ENCODE measurements at places on chromosomes 16 and 17.
A peak's percentile ranks its signal among the peaks of the same experiment; 100 is the strongest.

DNA sequence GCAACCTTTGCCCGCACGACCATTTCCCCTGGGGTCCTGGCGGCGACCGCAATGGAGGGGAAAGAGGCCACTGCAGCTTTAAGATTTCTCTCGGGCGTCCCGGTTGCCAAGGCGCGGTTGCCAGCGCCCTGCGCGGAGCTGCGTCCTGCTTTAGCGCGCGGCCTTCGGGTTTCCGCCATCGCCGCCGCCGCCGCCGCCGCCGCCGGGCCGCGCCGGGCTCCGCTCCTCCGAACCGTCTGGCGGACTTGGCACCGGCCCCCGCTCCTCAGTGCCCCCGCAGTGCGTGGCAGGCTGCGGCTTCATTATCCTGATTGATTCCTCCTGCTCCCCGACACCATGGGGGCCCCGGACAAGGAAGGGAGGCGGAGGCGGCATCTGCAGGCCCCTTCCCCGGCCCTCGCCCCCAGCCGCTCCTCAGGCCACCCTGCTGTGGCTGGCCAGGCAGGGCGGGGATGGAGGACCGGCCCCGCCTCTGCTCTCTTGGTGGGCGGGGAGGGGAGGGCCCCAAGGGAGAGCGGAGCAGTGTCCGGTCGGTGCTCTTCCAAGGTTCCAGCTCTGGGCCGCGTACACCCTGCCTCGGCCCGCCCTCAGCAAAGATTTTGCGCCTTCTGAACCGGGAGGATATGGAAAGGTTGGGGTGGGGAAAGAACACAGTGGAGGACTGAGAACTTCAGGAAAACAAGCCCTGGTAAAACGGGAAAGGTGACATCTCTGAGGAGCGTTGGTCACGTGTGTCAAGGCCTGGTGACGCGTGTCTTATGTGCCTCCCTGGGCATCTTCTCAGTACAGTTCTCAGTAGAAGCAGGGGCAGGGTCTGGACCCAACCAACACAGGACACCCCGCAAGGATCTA, 34.0 kb downstream of the NEUROD2 start:
- no peak for DNase-seq

DNA sequence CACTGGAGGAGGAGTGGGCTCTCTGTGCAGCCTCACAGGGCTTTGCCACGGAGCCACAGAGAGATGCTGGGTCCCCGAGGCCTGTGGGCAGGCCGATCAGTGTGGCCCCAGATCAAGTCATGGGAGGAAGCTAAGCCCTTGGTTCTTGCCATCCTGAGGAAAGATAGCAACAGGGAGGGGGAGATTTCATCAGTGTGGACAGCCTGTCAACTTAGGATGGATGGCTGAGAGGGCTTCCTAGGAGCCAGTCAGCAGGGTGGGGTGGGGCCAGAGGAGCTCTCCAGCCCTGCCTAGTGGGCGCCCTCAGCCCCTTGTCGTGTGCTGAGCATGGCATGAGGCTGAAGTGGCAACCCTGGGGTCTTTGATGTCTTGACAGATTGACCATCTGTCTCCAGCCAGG, 3.9 kb downstream of the NXPH3 start:
- DNase-seq, result no peak

DNA sequence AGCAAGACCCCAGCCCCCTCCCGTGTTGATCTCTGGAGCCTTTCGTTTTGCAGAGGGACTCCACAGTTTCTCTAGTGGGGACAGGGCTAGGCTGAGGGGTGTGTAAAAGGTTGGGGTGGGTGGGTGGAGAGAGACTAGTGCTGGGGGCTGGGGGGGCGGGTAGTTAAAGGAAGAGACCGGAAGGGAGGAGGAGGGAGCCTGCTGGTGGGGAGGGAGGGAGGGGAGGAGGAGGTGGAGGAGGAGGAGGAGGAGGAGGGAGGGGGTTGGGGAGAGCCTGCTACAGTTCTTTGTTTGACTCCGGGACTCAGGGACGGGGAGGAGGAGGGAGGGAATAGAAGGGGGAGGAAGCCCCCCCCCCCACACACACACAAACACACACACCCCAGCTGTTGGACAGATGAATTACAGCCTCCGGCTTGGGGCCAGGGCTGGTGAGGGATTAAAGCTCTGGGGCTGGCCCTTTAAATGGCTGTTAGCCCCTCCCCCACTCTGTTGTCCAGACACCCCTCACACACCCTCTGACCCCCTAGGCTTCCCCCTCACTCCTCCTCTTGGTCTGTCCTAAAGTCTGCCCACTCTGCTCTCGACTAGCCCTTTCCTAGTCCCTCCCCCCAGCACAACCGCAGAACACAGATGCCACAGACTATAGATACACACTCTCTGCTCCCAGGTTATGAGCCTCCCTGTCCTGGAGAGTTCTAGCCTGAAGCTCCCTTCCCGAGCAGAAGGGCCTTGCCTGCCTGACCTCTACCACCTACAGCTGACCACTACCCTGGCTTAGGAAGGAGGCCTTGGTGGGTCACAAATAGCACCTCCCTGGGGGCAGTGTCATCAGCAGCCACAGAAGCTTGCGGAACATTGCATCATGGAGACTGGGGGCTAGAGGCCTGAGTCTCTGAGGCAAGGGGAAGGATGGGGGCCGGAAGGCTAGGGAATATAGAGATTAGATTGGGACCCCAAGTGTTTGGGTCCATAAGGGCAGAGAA, 4.4 kb downstream of the KDM6B start:
- DNase-seq, result peak; percentile 73

GRCh38 chr16:89964201-89964600, 15.6 kb downstream of the DEF8 start:
- DNase-seq, result no peak

DNA sequence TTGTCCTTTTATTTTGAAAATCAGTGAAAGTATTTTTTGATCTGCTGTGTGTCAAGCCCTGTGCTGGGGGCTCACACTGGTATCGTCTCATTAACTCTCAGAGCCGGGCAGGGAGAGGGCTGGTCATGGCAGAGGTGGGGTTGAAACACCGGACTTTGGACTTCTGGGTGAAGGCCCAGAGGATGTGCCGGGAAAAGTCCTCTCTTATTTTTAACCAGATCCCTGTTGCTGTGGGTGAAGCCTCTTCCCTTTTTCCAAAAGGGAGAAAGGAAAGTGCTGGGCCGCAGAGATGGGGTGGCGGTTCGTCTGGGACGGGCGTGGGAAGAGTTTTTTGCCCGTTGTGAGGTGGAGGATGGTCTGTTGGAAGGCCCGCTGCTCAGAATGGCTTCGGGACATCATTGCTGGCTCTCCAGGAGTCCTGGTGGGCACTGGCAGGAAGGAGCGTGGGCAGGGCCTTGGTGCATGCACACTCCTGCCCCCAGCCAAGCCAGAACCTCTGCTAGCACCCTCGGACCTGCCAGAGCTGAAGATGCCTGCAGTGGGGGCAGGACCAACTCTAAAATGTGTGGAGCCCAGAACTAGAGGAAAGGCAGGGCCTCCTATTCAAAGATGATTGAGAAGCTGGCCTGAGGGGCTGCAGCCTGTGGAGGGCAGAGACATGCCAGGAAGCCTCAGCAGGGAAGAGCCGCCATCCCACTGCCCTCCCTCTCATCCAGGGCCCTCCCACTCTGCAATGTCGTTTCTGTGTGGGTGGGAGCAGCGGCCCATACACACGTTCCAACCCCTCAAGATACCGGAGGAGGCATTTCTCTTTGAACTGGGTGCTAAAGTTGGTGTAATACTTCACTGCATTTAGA, 213.2 kb downstream of the CCDC182 start:
- no peak for DNase-seq

DNA sequence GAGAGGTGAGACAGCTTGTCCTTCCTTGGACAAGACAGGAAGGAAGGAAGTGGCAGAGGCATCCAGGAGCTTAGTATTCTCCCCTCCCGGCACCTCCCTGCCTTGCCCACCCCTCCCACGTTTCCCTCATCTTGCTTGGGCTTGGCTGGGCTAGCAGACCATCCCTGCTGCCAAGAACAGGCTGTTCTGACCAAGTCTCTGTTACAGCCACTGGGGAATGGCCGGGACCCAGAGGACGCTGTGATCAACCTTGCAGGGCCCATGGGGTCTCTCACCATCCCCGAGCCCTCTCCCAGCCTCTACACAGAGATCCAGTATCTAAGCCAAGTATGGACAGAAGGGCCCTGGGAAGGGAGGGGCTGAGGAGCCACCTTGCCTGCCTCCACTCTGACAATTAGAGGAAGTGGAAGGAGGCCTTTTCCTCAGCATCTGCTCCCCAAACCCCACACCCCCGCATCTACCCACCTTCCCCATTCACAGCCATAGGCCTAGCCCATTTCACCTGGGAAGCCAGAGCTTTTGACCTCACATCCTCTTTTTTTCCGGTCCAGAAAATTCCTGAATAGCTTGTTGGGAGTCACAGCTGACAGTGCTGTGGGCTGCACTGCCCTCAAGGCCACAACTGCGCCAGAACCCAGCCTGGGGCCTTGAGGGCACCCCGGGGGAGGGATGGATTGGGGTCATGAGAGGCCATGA, 14.1 kb downstream of the CD300LG start:
- DNase-seq, result peak; percentile 72

DNA sequence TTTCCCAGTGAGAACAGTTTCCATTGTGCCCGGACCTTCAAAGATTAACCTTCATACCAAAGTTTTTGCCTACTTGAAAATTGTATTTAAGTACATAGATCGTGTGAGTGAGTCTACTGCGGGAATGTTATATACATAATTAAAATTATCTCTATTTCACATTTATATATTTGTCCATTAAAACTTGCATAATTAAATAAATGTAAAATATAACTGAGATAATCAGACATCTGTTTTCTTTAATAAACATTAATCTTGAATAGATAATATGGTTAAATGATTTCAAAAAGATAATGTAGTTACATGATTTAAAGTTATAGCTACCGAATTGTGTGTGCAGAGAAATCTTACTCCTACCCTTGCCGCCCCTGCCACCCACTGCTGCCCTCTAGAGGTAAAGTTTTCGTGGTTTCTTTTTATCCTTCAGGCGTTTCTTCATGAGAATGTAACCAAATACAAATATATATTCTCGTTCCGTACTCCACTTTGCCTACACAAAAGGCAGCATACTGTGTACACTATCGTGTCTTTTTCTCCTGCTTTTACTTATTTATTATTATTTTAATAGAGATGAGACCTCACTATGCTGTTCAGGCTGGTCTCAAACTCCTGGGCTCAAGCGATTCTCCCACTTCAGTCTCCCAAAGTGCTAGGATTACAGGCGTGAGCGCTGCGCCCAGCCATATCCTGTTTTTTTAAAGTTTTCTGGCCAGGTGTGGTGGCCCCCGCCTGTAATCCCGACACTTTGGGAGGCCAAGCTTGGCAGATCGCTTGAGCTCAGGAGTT, 35.6 kb downstream of the RPA1 start:
- no peak for DNase-seq

DNA sequence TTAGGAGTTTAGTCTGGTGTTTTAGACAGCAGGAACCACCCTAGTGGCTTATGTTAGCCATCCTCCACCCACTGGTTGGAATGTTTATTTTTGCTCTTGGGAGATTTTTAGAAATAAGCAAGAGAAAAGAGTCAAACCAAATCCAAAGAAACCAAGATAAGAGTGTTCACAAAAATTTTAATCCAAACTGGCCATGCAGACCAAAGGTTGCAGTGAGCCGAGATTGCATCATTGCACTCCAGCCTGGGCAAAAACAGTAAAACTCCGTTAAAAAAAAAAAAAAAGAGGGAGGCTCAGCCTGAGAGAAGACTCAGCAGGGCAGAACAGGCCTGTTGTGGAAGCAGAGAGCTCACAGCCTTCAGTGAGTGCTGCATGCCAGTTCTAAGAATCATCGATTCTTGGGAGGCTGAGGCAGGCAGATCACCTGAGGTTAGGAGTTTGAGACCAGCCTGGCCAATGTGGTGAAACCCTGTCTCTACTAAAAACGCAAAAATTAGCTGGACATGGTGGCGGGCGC, 12.2 kb upstream of the C16orf54 start:
- DNase-seq, result no peak

DNA sequence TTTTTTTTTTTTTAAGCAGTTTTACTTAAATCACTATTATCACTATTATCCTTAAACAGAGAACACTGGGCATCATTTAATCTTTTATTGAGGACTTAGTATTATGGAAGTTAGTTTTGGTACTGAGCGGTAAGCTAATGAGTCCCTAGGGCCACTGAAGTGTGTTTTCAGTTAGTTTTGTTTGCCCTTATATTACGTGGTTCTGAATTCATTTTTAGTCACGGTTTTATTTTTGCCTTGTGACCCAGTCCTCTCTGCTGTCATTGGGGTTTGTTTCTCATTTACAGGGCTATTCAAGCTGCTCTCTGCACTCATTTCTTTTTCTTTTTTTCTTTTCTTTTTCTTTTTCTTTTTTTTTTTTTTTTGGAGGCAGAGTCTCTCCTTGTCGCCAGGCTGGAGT, 17.3 kb downstream of the RABEP1 start:
- no peak for DNase-seq

DNA sequence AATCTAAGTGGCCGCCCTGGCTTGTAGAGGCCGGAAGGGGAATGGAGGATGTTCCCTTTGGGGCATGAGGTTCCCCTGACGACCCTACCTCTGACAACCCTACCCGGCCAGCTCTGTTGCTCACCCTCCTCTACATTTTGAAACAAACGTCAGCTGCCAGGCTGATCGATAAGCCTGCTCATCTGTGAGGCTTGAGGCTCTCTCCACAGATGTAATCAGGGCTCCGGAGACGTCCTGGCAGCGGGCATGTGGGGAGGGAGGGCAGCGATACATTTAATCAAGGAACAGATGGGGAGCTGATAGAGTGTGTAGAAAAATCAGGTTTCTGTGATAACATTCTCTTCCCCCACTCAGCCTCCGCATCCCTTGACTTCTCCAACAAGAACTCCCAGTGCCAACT, 212.3 kb upstream of the SDK2 start:
- DNase-seq, result no peak

DNA sequence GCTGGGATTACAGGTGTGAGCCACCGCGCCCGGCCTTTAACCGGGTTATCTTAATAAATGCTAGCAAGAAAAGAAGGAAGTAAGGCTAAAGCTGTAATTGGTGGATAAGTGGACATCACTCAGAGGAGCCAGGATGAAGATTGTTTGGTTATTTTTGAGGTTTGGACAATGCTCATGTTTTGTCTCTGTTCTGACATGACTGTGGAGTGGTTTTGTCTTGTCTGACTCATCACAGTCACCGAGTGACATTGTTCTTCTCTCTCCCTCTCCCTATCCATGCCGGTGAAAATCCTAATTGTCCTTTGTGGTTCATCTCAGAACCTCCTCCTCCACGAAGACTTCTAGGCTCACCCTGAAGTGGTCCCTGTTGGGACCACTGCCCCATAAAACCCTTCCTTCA, 23.5 kb upstream of the GRIN2A start:
- DNase-seq, result no peak

- DNase-seq, result peak; percentile 66
Observed at GRCh38 chr16:12601290-12601900, 202.3 kb downstream of the CPPED1 start.
